ENCODE measurements at places on chromosomes 16 and 17.
A peak's percentile ranks its signal among the peaks of the same experiment; 100 is the strongest.

GRCh38 chr17:15232517-15232915 lies 32.6 kb downstream of the PMP22 start:
- no peak for DNase-seq

DNA sequence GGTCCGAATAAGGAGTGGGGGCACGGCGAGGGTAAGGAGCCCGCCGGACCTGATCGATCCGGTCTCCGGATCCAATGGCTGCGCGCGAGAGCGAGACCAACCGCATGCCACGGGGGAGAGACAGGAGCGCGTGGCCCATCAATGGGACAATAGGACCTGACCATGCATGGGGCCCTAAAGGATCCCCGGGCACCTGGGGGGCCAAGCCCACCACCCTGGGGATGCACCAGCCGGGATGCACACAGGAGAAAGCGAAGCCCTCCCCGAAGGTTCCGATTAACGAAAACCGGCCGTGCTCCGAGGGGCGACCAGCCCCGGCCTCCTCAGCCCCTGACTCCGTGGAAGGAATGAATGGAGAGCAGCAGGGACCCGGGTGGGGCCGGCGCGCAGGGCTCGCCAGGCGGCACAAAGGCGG lies 525 bp downstream of the JPT1 start:
- peak; percentile 49 for DNase-seq

DNA sequence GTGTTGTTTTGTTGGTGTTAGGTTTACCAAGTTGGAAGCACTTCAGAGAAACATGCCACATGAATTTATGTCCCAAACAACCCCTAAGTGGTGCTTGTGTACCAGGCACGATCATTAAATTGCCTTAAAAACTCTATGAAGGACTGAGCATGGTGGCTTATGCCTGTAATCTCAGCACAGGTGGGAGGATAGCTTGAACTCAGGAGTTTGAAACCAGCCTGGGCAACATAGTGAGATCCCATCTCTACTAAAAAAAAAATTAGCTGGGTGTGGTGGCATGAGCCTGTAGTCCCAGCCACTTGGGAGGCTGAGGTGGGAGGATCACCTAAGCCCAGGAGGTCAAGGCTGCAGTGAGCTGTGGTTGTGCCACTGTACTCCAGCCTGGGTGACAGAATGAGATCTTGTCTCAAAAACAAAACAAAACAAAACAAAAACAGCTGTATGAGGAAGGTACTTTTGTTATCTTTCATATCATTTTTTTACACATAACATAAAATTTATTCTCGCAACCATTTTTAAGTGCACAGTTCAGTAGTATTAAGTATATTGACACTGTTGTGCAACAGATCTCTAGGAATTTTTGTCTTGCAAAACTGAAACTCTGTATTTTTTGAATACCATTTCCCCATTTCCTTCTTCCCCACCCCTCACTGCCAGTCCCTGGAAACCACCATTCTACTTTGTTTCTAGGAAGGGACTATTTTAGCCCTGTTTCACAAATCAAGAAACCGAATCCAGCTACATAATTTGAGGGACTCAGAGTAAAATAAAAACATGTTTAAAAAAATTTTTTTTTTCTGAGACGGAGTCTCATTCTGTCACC lies 14.3 kb upstream of the RBBP6 start:
- no peak for DNase-seq

DNA sequence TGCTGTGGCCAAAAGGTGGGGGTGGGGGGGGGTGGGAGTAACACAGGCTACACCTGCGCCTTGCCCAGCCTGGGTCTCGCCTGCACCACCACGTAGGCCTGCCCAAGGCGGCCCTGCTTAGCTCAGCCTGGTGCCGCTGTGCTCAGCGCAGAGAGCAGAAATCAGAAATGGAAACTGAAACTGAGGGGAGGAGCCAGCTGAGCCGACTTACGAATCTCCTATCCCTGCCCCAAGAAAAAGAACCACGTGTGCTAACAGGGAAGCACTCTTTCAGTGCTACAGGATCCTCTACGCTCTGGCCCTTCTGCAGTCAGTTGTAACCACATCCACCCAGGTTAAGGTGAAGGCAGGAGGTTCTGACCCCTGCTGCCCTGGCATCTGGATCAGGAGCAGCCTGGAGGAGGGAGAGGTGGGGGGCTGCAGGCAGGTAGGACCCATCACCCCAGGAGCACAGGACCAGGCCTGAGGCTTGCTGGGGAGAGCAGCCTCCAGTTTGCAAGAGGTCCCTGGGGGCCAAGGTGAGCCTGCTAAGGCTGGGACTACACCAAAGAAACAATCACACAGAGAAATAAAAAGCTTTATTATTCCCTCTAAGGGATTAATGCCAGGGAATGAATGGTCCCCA lies at the start of gene DHX58:
TSS of gene DHX58 (minus strand) at position 163 of the 625 bp plus-strand sequence. CDS start 822 bp downstream, outside the sequence.
- DNase-seq = no peak

- no peak for DNase-seq
These were observed 30.8 kb downstream of the MPRIP start for GRCh38 chr17:17073030-17073564.

- no peak for DNase-seq
These were observed 12.2 kb downstream of the PIK3R5 start for GRCh38 chr17:8953156-8953885.

GRCh38 chr17:63423251-63423950 lies 22.7 kb downstream of the CYB561 start:
- no peak for DNase-seq

DNA sequence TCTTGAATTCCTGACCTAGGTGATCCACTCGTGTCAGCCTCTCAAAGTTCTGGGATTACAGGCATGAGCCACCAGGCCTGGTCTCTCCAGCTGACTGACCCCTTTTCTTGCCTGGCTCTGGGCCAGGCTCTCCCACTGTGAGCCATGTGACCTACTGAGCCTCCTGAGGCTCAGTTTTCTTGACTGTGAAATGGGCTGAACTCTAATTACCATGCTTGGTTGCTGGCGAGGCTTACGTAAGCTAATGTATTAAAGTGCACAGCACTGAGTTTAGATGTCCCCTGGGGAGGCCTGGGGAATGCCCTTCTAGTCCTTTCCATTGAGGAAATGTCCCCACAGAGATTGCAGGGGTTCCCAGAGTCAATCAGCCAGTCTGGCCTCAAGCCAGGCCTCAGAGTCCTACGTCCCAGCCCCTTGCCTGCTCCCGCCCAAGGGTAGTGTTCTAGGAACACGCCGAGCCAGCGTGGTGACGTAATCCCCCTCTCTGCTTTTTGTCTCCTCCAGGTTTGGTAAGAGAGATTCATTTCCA lies 45.8 kb upstream of the LGALS9 start:
- no peak for DNase-seq

- no peak for DNase-seq
These were observed 32.3 kb downstream of the SMIM36 start for GRCh38 chr17:55478971-55479370.

GRCh38 chr16:88700636-88701482 lies 5.3 kb downstream of the RNF166 start:
- DNase-seq = peak; percentile 68

DNA sequence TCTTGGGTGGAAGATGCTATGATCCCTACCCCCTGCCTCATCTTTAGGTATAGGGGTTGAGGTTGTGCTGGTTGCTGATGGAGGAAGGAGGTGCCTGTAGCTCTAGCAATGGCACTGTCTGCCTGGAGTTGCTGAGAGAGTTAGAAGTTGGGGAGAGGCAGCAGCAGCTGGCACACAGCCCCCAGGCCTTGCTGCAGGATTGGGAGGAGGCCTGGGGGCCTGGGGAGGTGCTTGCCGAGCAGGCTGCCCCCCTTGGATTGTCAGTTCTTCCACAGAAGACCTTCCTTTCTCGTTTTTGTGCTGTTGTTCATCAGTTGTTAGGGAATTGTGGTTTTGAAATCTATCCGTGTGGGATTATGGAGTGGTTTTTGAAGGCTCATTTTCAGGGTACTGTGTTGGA lies 52.9 kb downstream of the SEC14L1 start:
- DNase-seq = no peak

- no peak for DNase-seq
These were observed 101.0 kb downstream of the ABCC6 start for GRCh38 chr16:16122264-16122663.

- no peak for DNase-seq
These were observed 11.5 kb downstream of the CEP295NL start for GRCh38 chr17:78891406-78892061.

GRCh38 chr17:70181376-70181775 lies 12.0 kb downstream of the KCNJ2 start:
- DNase-seq = no peak

DNA sequence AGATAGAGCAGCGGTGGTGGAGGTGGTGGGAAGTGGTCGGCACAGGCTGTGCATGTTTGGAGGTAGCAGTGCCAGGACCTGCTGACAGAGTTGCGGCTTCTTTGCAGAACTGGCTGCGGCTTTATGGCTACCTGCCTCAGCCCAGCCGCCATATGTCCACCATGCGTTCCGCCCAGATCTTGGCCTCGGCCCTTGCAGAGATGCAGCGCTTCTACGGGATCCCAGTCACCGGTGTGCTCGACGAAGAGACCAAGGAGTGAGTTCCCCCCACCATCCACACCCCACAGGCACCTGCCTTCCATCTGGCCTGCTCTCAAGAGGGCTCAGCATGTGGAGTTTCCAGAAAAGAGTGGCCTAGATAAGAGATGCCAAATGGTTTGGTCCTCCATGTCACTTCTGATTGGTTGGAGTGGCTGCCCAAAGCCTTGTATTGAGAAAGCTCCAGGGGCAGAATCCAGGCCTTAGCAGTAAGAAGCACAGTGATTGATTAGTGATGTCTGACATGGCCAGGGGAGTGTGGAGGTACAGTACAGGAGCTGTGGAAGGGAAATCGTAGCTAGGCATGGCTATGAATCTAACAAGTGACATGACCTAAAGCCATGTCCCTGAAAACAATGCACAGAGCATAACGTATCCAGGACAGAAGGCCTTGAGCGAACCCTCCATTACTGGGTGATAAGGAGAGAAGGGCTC lies 12.0 kb downstream of the MMP15 start:
- no peak for DNase-seq

- no peak for DNase-seq
These were observed 8.0 kb downstream of the TBC1D24 start for GRCh38 chr16:2482708-2483534.

- no peak for DNase-seq
These were observed 89.1 kb downstream of the BCAS3 start for GRCh38 chr17:60766778-60767190.

- DNase-seq = no peak
These were observed 14.0 kb downstream of the METTL9 start for GRCh38 chr16:21613361-21613760.

DNA sequence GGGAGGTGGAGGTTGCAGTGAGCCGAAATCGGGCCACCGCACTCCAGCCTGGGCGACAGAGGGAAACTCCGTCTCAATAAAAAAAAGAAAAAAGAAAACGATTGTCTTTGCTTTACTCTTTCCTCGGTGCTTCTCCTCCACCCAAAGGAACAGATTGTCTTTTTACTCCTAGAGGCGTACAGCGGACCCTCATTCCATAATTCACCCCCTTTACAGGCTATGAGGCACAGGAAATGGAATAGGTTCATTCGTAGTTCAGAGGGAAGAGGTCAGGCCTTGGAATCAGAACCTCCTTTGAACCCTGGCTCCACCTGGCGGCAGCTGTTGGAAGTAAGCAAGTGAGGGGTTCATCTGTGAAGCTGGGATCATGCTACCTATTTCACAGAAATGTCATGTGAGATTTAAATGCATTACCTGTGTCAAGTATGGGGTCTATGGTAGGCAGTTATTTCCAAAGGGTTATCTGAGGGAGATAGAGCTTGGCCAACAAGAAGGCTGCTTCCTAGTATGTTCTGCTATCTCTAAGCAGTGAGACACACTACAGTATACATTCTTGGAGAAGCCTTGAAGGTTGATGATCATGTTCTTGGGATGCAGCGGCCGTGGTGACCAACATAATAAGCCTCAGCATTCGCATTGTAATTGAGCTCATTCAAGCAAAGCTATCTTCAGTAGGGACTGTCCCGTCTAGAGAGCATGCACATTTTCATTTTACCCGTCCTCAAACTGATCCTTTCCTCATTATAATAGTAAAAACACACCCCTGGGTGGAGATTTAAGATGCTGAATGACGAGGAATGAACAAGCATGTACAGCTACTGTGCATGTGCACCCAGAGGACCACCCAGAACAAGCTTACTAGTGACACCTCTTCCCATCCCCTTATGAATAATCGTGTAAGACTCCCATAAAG lies 18.7 kb upstream of the ZNF689 start:
- DNase-seq = peak; percentile 58

- DNase-seq = no peak
These were observed 4.4 kb downstream of the CPNE2 start for GRCh38 chr16:57096793-57097192.

DNA sequence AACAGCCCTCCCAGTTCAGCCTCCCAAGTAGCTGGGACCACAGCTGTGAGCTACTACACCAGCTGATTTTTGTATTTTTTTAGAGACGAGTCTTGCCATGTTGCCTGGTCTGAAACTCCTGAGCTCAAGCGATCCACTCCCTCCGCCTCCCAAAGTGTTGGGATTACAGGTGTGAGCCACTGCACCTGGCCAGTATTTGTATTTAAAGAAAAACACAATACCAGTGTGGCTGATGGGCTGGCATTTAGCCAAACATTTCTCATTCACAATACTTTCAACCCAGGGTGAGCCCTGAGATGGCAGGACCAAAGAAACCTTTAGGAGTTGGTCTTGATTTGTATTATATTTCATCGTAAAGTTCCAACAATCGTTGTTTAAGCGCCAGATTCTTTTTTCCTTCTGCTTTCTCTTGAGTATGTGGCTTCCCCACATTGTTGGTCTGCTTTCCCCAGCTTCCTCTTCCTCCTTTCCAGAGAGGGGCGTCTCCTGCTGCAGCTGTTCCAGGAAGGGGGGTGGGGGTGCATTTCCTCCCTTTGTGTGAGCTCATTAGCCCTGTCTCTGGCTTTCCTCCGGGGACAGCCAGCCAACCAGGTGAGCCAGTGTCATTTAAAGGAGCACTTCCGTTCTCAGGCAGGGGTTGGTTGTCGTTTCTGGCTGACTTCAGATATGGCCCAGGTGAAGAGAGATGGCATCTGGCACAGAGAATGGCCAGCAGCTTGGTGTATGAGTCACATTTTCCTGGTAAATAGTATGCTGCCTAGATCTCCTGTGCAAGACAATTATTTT lies 79.9 kb downstream of the GPRC5B start:
- no peak for DNase-seq

DNA sequence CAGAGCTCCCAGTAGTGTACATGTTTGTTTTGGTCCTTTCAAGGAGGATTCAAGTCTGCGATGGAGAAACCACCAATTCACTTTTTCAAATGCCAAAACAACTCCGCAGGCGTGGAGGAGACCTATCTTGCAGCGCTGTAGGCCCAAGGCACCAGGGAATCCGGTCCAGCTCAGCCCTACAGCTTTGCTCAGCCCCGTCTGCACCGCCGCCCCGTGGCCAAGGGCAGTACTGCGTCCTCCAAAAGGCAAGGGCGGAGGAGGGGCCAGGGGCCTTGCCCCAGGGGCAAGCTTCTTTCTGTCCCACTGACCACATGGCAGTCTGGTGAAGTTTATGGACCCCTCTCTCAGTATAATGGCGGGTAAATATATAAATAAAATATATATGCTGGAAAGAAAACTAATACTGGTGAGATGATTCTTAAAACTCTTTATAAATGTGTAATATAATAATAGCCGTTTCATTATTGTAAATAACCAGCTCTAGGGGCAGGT lies 709 bp upstream of the CD300LG start:
- peak; percentile 22 for DNase-seq

GRCh38 chr16:10942352-10943063 lies at the start of gene DEXI:
TSS of gene DEXI (minus strand) at chr16:10942468. CDS start at chr16:10942005, 463 bp downstream.
- peak; percentile 92 for DNase-seq

- no peak for DNase-seq
These were observed 38.2 kb downstream of the MARF1 start for GRCh38 chr16:15604460-15605440.
